ENCODE measurements at places on chromosomes 7 and 10.

DNA sequence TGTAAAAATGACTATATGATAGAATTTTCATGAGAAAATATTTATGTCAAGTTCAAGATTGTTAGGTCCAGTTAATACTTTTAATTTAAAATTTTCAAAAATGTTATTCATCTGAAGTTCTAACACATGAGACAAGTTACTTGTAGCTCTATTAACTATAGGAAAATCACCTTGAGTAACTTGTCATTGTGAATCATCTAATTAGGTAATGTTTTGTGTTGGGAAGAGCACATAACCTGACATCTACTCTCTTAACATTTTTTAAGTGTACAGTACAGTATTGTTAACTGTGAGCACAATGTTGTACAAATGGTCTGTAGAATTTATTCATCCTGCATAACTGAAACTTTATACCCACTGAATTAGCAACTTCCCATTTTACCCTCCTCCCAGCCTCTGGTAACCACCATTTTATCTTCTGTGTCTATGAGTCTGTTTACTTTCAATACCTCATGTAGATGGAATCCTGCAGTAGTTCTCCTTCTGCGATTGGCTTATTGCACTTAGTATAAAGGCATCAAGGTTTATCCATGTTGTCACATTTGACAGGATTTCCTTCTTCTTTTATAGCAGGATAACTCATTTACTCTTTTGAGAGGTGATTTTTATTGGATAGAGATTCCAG, 54.6 kb downstream of the ARL4A start:
- DNase-seq, result no peak

DNA sequence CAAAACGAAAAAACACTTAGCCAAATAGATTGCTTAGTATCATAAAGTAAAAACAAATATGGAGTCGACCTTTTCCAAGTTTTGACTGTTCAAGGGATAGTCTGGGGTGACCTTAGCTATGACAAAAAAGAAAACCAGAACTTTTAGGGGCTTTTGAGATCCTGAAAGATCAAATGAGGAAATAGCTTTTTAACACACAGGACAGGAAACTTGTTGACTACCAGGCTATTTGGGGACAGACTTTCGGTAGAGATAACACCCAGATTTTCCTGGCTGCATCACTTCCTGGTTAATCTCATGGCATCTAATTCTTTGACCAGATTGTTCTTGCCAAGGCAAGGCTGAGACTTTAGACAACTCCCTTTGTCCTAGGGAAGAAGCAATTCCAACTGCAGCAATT, 34.5 kb upstream of the EGR2 start:
- no peak for DNase-seq

DNA sequence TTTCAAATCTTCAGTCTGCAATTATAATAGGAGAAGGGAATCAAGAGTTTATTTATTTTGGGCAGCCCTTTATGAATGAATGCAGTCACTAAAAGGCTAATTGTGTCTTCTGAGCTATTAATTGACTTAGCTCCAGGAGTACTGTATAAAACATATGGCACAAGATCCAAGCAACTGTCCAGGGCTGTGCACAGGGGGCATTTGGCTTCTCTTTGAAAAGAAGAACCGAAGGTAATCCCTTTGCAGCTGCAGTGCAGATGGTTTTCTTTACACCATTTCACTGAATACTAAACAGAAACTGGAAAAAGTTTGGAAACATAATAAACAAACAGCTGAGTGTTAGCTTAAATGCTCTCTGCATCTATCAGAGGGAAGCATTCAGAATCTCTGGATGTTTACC, 282.6 kb upstream of the LRRN3 start:
- DNase-seq, result no peak

GRCh38 chr10:116878123-116878522, 28.8 kb downstream of the ENO4 start:
- DNase-seq, result no peak

- no peak for DNase-seq
These were observed 32.2 kb downstream of the IL15RA start for GRCh38 chr10:5945190-5945509.

All from GM13976 (cell line).